ENCODE measurements at places on chromosomes 4 and X.

DNA sequence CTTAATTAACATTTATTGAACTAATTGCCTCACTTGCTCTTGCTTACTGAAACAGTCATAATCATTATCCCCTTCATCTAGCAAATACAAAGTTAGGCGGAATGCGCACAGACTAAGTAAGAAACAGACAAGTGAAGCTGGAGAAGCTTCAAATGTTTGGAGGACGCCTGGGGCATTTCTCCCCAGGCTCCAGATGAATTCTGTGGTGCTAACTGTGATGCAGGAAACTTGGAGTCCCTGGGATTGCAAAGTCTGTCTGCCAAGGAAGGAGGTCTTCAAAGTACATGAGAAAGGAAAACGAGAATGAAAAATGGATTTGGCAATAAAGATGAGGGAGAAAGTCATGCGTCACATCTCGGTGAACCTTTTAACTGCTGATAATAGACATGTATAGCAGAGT is 23.6 kb upstream of the MFAP3L start:
- H3K4me1 ChIP-seq, result no peaks in the 10 kb centered on the region
- H3K4me3 ChIP-seq, result no peak overlapping the region
- no peak for DNase-seq
- H3K27me3 ChIP-seq, result peaks cover 5% of the 10 kb centered on the region
- no peak overlapping the region for H3K27ac ChIP-seq

DNA sequence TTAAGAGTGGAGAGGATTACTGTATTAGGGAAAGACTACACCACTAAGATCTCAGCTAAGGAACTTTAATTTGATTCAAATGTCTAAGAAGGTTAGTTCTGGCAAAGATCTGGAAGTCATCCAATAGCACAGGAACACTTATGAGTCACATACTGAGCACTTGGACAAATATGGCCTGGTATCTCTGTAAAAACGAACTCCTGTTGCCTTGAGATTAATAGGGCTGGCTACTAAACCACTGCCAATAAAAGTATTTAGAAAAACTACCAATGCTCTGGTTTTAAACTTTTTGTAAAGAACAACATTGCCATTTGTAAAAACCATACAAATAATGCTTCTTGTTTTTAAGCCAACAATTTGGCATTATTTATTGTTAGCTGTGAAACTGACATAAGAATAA is 70.5 kb downstream of the SEC24D start:
- no peak overlapping the region for H3K27ac ChIP-seq
- peaks cover 87% of the 10 kb centered on the region for H3K36me3 ChIP-seq
- no peak for DNase-seq
- no peaks in the 10 kb centered on the region for H3K4me1 ChIP-seq
- no peaks in the 10 kb centered on the region for H3K27me3 ChIP-seq

GRCh38 chr4:177410566-177410965 is 31.7 kb downstream of the AGA start:
- no peaks in the 10 kb centered on the region for H3K36me3 ChIP-seq
- no peak for DNase-seq
- no peak overlapping the region for H3K27ac ChIP-seq
- no peak overlapping the region for H3K4me3 ChIP-seq
- H3K27me3 ChIP-seq, result no peaks in the 10 kb centered on the region

DNA sequence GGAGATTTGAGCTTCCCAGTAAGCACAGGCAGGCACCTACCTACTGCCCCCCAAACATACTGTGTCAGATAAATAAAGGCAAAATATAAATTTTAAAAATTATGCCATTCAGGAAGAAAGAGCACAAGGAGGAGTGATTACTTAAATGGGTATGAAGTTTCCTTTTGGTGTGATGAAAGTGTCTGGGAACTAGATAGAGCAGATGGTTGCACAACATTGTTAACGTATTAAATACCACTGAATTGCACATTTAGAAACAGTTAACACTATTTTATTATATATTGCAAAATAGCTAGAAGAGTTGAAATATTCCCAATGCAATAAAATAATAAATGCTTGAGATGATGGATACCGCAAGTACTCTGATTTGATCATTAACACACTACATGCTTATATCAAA is 374.7 kb upstream of the FGF13 start:
- peaks cover 14% of the 10 kb centered on the region for H3K27me3 ChIP-seq
- DNase-seq, result no peak
- no peak overlapping the region for H3K27ac ChIP-seq
- H3K4me3 ChIP-seq, result no peak overlapping the region
- H3K4me1 ChIP-seq, result no peaks in the 10 kb centered on the region

DNA sequence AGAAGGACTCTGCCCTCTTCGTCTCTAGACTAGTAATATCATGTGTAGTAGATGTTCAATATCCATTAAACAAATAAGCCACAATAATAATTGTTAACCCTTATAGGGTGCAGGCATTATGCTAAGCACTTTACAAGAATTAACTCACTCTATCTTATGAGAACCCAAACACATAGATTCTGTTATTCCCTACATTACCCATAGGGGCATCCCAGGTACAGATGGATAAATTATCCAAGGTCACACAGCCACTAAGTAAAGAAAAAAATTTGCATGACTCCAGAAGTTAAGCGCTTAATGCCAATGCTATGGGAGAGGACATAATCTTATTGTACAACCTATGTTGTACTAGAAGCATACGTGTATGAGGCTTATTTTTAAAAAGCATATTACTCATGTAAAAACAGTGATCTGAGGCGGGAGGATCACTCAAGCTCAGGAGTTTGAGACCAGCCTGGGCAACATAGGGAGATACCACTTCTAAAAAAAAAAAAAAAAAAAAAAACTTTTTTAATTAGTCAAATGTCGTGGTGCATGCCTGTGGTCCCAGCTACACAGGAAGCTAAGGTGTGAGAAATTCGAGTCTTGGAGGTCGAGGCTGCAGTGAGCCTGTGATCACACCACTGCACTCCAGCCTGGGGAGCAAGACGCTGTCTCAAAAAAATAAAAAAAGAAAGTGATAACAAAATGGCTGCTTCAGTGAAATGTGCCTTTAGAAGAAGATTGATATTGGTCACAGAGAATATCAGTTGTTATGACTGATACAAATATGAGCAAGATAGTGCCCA is 13.6 kb downstream of the LDB2 start:
- no peak for DNase-seq
- H3K4me3 ChIP-seq, result no peak overlapping the region
- no peak overlapping the region for H3K27ac ChIP-seq
- H3K36me3 ChIP-seq, result no peaks in the 10 kb centered on the region
- H3K4me1 ChIP-seq, result peaks cover 9% of the 10 kb centered on the region
- no peaks in the 10 kb centered on the region for H3K27me3 ChIP-seq

- H3K4me1 ChIP-seq, result no peaks in the 10 kb centered on the region
- H3K36me3 ChIP-seq, result no peaks in the 10 kb centered on the region
- DNase-seq, result no peak
Observed at GRCh38 chr4:57719456-57719855, 609.3 kb upstream of the IGFBP7 start.

- H3K27me3 ChIP-seq, result no peaks in the 10 kb centered on the region
- H3K27ac ChIP-seq, result no peak overlapping the region
- H3K4me1 ChIP-seq, result no peaks in the 10 kb centered on the region
- no peak for DNase-seq
- H3K36me3 ChIP-seq, result no peaks in the 10 kb centered on the region
- H3K4me3 ChIP-seq, result no peak overlapping the region
Observed at GRCh38 chr4:134668237-134668636, 466.6 kb upstream of the PABPC4L start.

GRCh38 chr4:142840516-142841123 is 5.5 kb downstream of the INPP4B start:
- H3K4me3 ChIP-seq, result no peak overlapping the region
- H3K27me3 ChIP-seq, result peaks cover 17% of the 10 kb centered on the region
- H3K4me1 ChIP-seq, result peaks cover 26% of the 10 kb centered on the region
- no peak overlapping the region for H3K27ac ChIP-seq

GRCh38 chr4:170497112-170497511 is 407.4 kb upstream of the AADAT start:
- peak overlapping the region; percentile 40 for H3K4me3 ChIP-seq
- H3K27ac ChIP-seq, result no peak overlapping the region
- no peaks in the 10 kb centered on the region for H3K4me1 ChIP-seq
- no peaks in the 10 kb centered on the region for H3K27me3 ChIP-seq

- H3K4me3 ChIP-seq, result no peak overlapping the region
- no peak overlapping the region for H3K27ac ChIP-seq
- no peaks in the 10 kb centered on the region for H3K27me3 ChIP-seq
- no peaks in the 10 kb centered on the region for H3K36me3 ChIP-seq
- H3K4me1 ChIP-seq, result no peaks in the 10 kb centered on the region
Observed at GRCh38 chr4:176526704-176527103, 206.9 kb downstream of the SPCS3 start.

DNA sequence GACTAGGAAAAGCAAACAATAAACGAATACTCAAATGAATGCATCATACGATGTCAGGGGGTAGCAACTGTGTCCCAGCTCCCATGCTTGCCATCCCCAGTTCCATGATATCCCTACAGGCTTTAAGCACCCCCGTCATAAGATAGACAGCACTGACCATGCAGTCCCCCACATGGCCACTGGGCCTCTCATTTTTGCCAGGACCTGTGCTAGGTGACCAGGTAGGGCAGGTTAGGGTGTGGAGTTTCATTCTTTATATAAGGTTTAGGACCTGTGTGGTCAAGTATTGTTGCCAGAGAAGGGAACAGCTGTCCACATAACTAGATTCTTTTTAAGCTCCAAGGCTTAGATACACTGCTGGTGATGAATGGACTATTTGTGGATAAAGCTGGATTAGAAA is 9.7 kb downstream of the PPEF2 start:
- H3K27ac ChIP-seq, result no peak overlapping the region
- H3K27me3 ChIP-seq, result no peaks in the 10 kb centered on the region
- no peak overlapping the region for H3K4me3 ChIP-seq
- H3K4me1 ChIP-seq, result no peaks in the 10 kb centered on the region

- H3K27me3 ChIP-seq, result no peaks in the 10 kb centered on the region
- no peak overlapping the region for H3K4me3 ChIP-seq
- DNase-seq, result no peak
Observed at GRCh38 chrX:119638725-119639471, 32.7 kb upstream of the NKRF start.

- H3K27ac ChIP-seq, result no peak overlapping the region
- no peaks in the 10 kb centered on the region for H3K36me3 ChIP-seq
- no peaks in the 10 kb centered on the region for H3K4me1 ChIP-seq
- no peak for DNase-seq
Observed at GRCh38 chr4:25875281-25875745, 12.5 kb upstream of the SEL1L3 start.

DNA sequence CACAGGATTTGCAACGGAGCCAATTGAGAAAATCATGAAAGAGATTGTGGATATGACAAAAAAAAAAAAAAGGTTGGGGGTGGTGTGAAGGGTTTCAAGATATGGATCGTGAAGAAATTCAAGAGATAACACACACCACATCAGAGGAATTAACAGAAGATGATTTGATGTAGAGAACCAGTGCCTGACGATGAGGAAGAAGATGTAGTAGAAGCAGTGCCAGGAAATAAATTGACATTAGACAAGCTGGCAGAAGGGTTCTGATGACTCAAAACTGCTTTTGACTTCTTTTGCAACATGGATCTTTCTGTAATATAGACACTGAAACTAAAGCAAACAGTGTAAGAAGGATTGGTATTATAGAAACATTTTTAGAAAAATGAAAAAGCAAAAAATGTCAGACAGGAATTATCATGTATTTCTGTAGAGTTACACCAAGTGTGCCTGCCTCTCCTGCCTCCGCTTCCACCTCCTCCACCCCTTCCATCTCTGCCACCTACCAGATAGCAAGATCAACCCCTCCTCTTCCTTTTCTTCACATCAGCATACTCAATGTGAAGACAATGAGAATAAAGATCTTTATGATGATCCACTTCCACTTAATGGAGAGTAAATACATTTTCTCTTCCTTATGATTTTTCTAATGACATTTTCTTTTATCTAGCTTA is 127.5 kb upstream of the OTUD4 start:
- peaks cover 37% of the 10 kb centered on the region for H3K4me1 ChIP-seq
- no peaks in the 10 kb centered on the region for H3K36me3 ChIP-seq
- H3K27ac ChIP-seq, result no peak overlapping the region

DNA sequence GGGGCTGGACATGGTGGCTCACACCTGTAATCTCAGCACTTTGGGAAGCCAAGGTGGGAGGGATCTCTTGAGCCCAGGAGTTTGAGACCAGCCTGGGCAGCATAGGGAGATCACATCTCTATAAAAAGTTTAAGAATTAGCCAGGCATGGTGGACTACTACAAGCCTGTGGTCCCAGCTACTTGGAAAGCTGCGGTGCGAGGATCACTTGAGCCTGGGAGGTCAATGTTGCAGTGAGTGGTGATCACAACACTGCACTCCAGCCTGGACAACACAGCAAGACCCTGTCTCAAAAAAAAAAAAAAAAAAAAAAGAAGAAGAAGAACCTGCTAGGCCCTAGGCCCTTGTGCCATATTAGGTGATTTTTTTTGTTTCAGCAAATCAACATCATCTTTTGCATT is 12.2 kb downstream of the SRD5A3 start:
- H3K4me3 ChIP-seq, result no peak overlapping the region
- no peak for DNase-seq
- H3K27me3 ChIP-seq, result no peaks in the 10 kb centered on the region
- peaks cover 20% of the 10 kb centered on the region for H3K4me1 ChIP-seq
- H3K27ac ChIP-seq, result no peak overlapping the region

- H3K27me3 ChIP-seq, result peaks cover 60% of the 10 kb centered on the region
- no peaks in the 10 kb centered on the region for H3K36me3 ChIP-seq
- peak within 1 kb of the TSS; percentile 78 for H3K4me3 ChIP-seq
Observed at GRCh38 chrX:69615779-69616456, at the start of gene EDA. EDA (plus strand) TSS chrX:69616113.

DNA sequence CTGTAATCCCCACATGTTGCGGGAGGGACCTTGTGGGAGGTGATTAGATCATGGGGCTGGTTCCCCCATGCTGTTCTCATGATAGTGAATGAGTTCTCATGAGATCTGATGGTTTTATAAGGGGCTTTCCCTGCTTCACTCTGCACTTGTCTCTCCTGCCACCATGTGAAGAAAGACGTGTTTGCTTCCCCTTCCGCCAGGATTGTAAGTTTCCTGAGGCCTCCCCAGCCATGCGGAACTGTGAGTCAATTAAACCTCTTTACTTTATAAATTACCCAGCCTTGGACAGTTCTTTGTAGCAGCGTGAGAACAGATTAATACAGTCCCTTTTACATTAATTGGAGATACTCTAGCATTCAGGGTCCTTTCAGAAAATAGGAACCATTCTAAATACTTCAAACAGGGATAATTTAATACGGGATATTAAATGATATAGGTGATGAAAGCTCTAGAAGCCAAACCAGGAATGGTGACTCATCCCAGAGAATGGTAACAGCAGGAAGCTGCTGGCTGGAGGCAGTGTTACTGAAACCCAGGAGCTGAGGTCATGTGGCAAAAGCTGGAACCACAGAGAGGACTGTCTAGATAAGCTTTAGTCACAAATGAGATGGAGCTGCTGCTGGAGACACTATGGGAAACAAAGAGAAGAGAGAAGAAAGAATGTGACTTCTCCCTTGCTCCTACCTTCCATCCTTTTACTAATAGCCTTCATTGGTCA is 57.3 kb downstream of the GSTCD start:
- H3K36me3 ChIP-seq, result peaks cover 17% of the 10 kb centered on the region
- no peaks in the 10 kb centered on the region for H3K27me3 ChIP-seq
- no peak overlapping the region for H3K4me3 ChIP-seq

GRCh38 chr4:111115881-111116280 is 493.0 kb upstream of the PITX2 start:
- H3K27ac ChIP-seq, result no peak overlapping the region
- no peak overlapping the region for H3K4me3 ChIP-seq
- no peaks in the 10 kb centered on the region for H3K27me3 ChIP-seq
- no peak for DNase-seq
- no peaks in the 10 kb centered on the region for H3K4me1 ChIP-seq
- H3K36me3 ChIP-seq, result no peaks in the 10 kb centered on the region
